ENCODE measurements at places on chromosomes 2 and 18.

DNA sequence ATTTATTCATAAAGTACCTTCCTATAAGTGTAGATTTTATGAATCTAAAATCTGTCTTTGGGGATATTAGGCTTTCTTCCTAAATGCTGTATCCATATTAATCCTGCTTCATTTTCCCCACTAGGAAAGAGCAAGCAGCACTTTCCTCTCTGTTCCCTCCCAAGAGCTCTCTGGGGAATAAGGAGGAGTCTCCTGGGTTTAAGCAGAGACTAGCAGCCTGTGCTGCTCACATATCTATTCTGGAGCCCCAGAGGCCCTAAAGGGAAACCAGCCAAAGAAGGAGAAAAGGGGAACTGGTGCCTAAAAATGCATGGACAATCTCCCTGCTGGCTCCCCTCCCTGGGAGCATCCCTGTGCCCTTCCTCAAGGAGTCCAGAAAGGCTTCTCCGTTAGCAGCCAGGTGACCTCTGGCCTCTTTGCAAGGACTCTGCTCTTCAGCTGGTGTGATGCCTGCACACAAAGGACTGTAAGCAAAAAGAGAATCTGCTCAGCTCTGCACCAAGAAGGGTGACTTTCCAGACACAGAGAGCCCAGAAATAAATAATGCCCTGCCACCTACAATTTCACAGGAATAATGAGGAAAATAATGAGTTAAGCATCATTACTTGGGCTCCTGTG is 270.6 kb downstream of the SS18 start:
- DNase-seq: no peak

GRCh38 chr2:8215159-8215863 is 466.5 kb upstream of the ID2 start:
- DNase-seq: no peak

DNA sequence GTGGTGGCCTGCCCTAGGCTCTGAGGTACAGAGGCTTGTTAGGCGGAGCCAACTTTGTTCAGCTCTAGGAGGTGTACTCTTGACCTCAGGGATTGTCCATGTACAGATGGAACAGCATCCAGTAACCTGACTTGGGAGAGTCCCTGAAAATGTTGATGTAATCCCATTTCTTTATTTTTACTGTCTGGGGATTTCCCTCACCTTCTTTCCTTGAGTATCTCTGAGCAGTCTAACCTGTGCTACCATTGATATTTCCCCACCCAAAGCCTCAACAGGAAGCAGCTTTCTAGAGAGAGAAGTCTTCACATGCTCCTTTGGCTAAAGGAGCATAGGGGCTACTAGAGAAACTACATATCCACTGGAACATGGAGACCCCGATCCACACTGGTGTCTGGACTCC is 10.4 kb downstream of the IL36A start:
- DNase-seq: no peak

- no peak for DNase-seq
These were observed 211.8 kb downstream of the NEDD4L start for GRCh38 chr18:58255701-58256311.

DNA sequence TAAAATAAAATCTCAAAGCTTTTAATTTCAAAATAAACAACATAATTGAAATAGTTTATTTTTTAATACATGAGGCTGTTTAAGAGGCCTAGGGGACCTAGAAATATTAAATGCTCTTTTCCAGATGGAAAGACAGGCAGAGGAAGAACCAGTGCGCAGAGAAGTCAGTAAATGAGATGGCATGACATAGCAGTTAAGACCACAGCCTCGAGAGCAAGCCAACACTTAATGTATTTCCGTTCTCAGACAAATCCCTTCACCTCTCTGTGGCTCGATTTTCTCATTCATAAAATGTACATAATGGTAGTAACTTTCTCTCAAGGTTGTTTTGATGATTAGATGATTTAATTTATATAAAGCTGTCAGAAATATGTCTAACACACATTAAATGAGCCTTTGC is 405.1 kb upstream of the CWC22 start:
- DNase-seq: no peak

- DNase-seq: no peak
These were observed 196.8 kb downstream of the NDUFA10 start for GRCh38 chr2:239828192-239828972.

GRCh38 chr2:101219246-101219645 is 33.4 kb upstream of the CNOT11 start:
- DNase-seq: no peak

- DNase-seq: peak; percentile 9
These were observed 16.3 kb downstream of the RDH14 start for GRCh38 chr2:18544171-18544570.

GRCh38 chr2:70670202-70670601 is 97.8 kb downstream of the ADD2 start:
- no peak for DNase-seq

DNA sequence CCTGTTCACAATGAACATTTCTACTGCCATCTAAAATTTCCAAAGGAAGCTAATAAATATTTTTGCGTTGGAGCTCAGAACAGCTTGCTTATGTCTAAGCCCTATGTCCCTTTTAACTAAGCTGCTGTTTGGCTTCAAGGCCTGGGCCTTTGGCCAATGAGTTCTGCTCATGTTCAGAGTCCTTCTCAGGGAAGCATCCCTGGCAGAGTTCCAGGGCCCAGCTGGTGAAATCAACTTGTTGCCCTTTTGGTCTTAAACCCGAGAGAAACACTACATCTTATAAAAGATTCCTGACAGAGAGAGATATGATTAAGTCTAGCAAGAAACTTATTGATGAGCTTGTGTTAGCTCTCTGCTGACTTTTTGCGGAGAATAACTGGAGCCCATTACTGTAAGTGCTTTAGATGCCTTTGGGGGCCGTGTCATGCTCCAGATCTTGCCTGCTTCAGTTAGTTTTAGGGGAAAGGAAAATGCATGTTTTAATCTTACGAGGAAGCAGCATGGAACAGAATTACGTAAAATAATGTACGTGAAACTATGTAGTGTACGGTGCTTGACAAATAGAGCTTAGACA is 102.5 kb upstream of the NOSTRIN start:
- peak; percentile 17 for DNase-seq

- DNase-seq: peak; percentile 20
These were observed 18.5 kb downstream of the MBD2 start for GRCh38 chr18:54205959-54206358.

GRCh38 chr2:133885847-133886246 is 317.6 kb upstream of the NCKAP5 start:
- peak; percentile 35 for DNase-seq

DNA sequence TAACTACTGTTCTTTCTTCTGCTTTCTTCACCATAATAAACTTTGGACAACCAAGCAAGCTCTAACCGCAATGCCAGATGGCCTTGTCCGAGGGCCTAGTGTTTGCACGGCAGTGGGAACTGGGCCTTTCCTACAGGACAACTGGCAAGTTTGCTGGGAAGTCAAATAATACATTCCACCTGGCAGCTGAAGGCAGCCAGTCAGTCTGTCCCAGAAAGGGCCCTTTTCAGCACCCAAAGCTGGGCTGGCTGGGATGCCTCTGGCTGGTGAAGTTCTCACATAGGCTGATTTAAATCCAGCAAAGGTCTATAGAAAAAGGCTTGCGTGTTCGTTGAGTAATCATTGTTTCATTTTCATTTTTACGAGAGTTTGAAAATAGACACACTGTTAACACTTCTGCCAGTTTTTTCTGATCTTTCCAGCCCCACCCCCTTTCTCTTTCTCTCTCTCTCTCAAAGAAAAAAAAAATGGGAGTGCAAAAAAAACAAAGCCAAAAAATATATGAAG is 110.0 kb upstream of the EPAS1 start:
- peak; percentile 34 for DNase-seq

DNA sequence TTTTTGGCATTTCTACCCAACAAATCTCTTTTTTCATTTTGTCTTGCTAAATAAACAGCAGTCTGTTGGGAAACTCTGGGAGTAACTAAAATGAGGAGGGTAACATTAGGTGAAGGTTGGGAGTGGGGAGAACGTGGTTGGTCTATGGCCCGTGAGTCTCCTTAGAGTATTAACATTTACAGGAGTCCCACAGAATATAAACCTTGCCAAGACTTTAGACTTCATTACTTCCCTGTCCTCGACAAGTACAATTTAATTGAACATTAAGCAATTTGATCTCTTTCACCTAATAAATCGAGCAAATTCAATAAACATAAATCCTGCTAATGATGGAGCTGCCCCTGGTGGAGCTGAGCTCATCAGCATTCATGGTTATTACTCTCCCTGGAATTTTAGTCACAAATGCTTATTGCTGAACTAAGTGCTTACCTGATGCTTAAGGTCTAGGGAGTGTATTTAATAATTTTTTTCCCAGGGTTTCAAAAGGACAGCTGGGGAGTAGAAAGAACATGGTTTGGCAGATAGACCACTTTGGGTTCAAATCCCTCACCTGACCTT is 95.1 kb upstream of the RASGRP3 start:
- no peak for DNase-seq
